NCI-H2171 (cell line): ENCODE measurements at places on chromosomes 2 and 18.

GRCh38 chr18:51621113-51621863 lies 423.8 kb upstream of the MEX3C start:
- peak; percentile 75 for DNase-seq

DNA sequence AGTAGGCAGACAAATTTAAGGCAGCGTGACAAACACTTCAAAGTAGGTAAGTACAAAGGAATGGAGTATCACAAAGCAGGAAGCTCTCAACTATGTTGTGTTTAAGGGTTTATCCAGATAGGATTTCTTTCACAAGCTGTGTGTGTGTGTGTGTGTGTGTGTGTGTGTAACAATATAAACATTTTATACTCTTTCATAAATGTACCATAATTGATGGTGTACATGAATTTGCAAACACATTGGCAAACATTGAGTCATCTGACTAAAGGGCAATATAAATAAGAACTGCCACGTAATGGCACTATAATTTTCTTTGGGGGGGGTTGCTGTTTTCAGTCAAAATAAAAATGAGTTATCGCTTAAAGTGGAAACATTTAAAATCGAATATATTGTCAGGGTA lies 1004.4 kb upstream of the DDX18 start:
- DNase-seq, result no peak

DNA sequence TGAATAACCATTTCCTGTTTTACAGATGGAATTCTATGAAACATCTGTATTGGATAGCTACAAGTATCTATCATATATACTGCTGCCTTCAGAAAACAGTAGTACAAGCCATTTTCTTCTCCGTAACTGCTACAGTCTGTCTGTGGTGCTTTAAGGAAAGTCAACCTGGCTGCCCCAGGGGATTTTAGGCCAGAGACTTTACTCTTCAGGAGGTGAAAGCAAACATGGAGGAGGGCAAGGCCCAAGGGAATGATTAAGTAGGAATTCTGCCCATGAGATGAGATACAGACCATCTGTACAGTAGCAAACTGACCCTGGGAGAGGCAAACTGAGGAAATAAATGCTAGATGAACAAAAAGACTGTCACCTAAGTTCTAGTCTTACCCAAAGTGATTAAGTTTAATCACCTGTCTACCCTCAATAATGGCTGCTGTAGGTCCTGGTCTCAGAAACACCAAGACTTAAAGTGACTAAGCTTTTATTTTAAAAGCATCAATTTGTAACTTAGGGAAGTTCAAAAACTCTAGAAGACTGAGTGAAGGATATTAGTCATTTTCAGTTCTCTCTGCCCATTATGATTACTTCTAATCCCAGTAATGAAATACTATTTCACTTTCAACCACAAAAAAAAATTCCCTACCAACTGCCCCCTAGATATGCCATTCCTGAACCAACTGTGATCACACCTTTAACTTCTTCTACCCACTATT lies 14.8 kb downstream of the MBD2 start:
- DNase-seq, result no peak

GRCh38 chr2:1101982-1102590 lies 151.4 kb downstream of the SNTG2 start:
- no peak for DNase-seq

- no peak for DNase-seq
Observed at GRCh38 chr2:121486191-121486790, 44.4 kb upstream of the RNU4ATAC start.

DNA sequence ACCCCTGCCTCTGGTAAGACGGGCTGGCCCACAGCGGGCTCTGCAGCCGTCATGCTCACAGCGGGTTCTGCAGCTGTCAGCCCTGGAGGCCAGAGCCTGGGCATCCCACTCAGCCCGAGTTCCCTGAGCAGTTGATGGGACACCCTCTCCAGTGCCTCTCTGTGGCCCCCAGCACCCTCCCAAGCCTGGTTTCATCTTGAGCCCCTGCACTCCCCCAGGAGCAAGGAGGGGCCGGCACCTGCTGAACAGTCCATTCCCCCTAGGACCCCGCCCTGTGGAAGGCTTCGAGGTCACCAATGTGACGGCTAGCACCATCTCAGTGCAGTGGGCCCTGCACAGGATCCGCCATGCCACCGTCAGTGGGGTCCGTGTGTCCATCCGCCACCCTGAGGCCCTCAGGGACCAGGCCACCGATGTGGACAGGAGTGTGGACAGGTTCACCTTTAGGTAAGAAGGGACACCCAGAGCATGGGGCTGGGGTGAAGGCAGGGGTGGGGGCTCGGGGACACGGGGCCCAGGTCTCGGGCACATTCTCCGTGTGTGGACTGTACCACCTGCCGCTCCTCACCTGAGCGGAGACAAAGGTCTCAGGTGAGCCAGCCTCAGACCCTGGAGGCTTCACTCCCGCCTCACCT lies 34.5 kb downstream of the MTERF4 start:
- DNase-seq, result no peak

- no peak for DNase-seq
Observed at GRCh38 chr18:68418881-68419280, 296.0 kb downstream of the TMX3 start.

DNA sequence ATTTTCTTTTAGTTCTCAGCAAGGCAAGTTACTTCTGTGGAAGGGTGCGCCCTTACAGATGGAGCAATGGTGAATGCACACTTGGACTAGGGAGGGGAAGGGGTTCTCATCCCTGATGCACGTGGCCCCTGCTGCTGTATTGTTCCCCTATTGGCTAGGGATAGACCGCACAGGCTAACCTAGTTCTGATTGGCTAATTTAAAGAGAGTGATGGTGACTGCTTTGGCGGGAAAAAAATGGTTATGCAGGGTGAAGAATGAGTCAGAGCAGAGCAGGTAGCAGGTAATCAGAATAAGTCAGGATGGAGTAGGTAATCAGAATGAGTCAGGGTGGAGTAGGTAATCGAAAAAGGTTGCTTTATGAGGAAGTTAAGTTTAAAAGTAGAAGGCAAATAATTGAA lies 171.5 kb downstream of the MTCL1 start:
- no peak for DNase-seq

DNA sequence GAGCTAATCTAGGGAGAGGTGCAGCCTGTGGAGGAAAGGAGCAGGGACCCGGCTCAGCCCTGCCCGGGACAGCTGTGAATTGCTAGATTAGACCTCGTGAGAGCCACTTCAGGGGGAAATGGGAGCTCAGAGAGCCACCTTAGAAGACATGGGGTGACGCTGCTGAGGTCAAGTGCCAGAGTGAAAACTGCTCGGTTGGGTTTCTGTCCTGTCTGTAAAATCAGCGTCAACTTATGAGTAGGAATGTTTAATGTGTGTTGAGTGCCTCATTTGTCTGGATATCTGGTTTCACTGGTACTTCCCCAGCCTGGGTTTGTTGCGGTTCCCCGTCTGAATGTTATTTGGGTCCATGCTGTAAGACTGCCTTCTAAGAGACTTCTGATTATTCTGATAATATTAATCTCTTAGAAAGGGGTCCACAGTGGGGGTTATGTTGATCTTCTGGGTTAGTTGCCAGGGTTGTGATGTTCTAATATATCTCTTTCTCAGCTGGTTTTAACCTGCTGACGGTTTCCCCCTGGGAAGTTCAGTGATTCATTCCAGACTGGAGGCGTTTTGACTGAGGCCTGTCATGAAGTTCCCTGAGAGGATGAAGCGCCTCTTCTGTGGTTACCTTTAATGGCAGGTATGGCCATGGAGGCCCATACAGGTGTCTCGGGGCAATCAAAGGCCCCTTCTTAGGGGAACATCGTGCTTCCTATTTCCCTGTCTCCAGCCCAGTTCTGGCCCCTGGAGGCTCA lies 175.9 kb downstream of the SH3RF3 start:
- DNase-seq, result no peak

- DNase-seq, result no peak
Observed at GRCh38 chr2:238695538-238695937, 152.3 kb upstream of the TWIST2 start.

DNA sequence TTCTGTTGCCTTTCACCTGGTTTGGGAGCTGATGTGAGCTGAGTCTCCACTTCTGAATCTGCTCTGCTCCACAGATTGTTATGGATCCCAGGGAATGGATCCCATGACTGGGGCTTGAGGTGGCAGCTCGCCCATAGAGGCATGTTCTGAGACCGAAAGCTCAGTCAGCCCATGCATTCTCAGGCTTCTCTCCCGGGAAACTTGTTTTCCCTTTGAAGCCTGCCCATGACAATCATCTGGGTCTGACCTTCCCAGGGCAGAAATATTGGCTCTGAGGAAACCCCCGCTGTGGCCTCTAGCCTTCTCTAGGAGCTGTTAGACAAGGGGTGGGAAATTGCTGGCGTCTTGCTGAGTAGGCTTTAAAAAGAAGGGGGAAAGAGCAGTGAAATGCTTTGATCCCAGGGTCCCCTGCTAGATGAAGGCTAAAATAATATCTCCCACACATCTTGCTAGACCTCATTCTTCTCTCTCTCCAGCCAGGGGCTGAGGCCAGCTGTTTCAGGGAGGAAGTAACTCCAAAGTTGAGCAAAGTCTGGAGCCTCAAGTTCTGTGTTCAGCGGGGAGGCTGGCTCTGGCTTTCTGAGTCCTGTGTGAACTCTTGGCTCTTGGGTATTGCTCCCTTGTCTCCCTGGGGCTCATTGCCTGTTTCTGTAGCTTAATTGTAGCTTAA lies 2.0 kb downstream of the VAMP8 start:
- DNase-seq, result no peak

GRCh38 chr2:141109633-141110032 lies 1021.2 kb downstream of the LRP1B start:
- no peak for DNase-seq

DNA sequence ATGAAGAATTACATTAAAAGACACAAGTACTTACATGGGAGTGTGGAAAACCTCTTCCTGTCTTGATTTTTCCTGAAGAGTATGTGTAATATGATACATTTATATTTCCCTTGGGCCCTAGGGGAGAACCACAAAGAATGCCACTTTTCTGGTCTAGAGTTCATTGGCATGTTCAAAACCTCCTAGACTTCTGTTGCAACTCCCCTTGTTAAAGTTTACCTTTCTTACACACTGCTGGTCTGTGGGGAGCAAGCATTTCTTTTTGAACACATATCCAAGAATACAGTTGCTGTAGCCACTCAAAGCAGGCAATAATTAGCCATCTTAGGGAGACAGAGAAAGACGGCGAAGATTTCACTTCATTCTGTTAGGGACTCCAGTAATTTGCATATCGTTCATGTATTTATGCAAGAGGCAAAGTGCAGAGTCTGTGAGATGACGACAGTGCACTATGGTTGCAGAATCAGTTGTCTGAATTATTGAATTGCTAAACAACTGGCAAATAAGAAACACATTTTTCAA lies 103.5 kb downstream of the NOL4 start:
- peak; percentile 65 for DNase-seq

- DNase-seq, result no peak
Observed at GRCh38 chr2:162435676-162436075, 91.7 kb downstream of the GCA start.

- DNase-seq, result no peak
Observed at GRCh38 chr2:239506101-239506857, 105.5 kb upstream of the HDAC4 start.

- DNase-seq, result no peak
Observed at GRCh38 chr2:25293958-25294562, 47.7 kb downstream of the DNMT3A start.

GRCh38 chr2:50729306-50730049 lies 302.5 kb downstream of the NRXN1 start:
- DNase-seq, result peak; percentile 86

GRCh38 chr2:206211657-206212255 lies 52.1 kb downstream of the EEF1B2 start:
- no peak for DNase-seq

DNA sequence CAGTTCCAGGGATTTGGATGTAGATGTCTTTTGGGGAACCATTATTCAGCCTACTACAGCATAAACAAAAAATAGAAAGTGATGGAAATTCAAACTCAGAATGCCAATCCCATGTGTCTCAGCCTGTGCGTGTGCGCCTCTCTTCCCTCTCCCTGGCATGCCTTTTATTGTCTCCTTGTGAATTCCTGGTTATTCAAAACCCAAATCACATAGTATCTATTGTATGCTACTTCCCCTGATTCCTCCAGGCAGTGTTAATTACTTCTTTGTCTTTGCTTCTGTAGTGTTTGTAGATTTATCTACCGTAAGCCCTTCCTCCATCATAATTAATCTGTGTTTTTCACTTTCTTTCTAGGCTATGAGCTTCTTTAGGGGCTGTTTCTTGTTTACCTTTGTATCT lies 38.9 kb downstream of the RHBDD1 start:
- DNase-seq, result no peak

DNA sequence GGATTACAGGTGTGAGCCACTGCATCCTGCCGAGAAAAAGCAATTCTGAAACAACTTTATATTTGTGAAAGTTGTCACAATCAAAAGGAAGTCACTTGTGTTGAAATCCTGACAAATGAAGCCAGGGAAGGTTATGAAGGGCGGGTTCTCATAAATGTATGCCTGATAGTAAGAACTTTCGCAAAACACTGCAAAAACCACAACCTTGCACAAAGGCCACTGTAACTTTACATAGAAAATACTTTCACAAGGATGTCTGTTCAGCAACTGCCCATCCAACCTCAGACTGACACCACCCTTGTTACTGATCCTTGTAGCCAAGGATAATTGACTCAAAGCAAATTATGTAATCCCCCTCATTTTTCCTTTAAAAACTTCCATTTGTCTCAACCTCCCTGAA lies 90.6 kb downstream of the SLC4A3 start:
- no peak for DNase-seq

DNA sequence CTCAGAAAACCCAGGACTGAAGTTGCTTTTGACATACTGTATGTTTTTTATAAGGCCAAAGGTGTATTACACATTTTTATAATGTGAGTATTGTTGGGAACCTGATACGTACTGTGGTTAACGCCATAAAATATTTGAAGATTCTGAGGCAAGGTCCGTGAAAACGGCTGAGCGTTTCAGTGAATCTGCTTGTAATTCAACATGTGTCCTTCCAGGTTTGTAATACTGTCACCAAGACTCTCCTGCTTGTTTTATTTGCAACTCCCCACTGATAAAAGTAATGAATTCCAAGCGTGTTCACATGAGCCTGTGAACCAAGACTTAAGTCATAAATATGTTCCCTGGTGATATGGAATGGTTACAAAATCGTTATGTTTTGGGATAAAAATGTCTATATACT lies 23.9 kb upstream of the FRZB start:
- DNase-seq, result no peak

DNA sequence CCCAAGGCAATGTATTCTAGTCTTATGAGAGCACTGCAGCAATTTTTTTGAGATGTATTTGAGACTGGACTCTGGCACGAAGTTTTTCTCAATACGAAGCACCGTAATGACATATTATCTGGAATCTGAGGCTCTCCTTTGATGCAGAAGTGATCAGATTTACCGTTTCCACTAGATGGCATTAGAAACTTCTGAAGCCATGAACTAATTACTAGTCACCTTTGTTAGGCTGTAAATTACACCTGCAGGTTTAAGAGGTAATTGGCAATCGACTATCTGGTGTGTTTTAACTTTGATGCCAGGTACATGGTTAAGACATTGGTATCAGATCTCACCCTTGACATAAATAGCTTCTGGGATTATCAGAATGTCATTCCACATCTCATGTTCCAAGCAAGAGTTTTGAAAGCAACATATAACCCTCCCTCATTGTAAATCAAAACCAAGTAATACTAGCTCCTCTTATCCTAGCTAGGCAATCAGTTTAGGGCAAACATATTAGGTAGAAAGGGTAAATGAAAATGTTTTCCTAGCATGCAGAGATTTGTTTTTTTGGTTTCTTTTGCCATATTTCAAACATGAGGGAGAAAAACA lies 254.6 kb upstream of the SPRED2 start:
- DNase-seq, result no peak
